ENCODE measurements at places on chromosomes 1 and 21.

DNA sequence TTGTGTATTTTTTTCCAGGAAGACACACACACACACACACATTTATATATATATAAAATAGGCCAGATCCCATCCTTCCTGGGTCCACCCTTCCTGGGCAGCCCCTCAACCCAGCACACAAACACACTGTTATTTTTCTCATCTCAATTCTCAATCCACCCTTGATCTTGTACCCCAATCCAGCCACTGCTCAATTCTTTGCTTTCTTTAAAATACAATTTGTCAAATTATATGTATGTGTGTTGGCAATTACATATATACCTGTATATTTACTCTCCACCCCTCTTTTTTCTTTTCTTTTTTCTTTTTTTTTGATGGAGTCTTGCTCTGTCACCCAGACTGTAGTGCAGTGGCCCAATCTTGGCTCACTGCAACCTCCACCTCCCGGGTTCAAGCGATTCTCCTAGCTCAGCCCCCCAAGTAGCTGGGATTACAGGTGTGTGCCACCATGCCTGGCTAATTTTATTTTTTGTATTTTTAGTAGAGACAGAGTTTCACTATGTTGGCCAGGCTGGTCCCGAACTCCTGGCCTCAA lies 88.3 kb downstream of the DHRS3 start:
- DNase-seq, result no peak

GRCh38 chr21:33870768-33871167 lies 44.8 kb downstream of the ATP5PO start:
- no peak for DNase-seq

DNA sequence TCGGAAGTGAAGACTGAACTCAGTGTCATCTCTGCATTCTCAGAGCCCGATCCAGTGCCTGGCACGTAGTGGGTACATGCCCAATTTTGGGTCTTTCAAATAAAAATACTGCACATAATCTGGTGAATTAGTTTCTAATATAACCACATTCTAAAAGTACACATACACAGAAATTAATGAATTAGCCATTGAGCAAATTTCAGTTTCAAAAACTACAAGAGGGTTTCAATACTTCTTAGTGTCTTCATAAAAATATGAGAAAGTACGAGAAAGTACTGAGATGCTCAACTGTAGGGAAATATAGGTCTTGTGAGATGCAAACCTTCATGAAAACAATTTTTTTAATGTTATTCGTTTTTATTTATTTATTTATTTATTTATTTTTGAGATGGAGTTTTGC lies 86.9 kb downstream of the SMYD2 start:
- no peak for DNase-seq

- DNase-seq, result no peak
Measured at GRCh38 chr1:92663775-92664174, 121.1 kb downstream of the EVI5 start.

DNA sequence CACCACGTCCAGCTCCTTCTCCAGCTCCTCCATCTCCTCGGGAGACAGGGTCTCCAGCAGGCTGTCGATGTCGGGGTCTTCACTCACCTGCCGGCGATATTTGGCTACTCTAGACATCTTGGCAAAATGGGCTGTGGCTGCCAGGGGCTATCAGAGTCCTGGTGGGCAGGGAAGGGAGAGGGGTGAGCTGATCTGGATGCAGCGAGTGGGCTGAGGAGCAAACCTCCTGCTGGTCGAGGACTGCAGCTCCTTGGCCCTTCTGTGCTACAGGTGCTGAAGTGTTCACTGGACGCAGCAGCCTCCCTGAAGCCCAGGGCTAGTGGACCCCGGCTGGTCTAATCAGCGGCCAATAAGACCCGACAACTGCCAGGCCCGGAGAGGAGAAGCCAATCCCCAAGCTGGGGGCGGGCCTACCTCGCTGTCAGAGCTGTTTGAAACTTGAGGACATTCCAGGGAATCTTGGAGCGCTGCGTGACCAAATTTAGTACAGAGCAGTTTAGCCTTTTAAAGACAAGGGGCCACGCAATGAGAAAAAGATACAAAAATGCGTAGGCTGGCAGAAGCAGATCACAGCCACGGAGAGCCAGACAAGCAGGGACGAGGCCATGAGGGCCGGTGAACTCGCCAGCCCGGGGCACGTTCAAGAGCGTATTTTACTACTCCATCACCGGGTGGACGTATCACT lies at the start of gene LMOD1:
LMOD1 (minus strand) TSS at position 325 of the 685 bp plus-strand sequence; CDS start at position 117, 208 bp downstream.
- DNase-seq, result peak; percentile 17
